ENCODE measurements at places on chromosomes 12 and 14. TPM values are rescaled to one million over a fixed set of nuclear protein-coding genes. Genes with fewer than 3 reads are reported as not detected.

The ISM2 gene
- 0.33 TPM for total RNA-seq

The FGF6 gene
- total RNA-seq: not detected

The KITLG gene
- total RNA-seq: 12.1 TPM

The KRT83 gene
- total RNA-seq: 6.5 TPM

The IPO8 gene
- 19.5 TPM for total RNA-seq

The HOXC6 gene
- 5.3 TPM for total RNA-seq

The NFATC4 gene
- total RNA-seq: 0.21 TPM

The DPF3 gene
- 0.22 TPM for total RNA-seq

The RHEBL1 gene
- total RNA-seq: 5.4 TPM

The CAPZA3 gene
- total RNA-seq: not detected

The KLRC4 gene
- not detected for total RNA-seq

The COCH gene
- total RNA-seq: 21.4 TPM

The FOXM1 gene
- 94.4 TPM for total RNA-seq

The USP44 gene
- 0.23 TPM for total RNA-seq

The KLRB1 gene
- total RNA-seq: not detected

The MIP gene
- not detected for total RNA-seq

The NABP2 gene
- total RNA-seq: 60.3 TPM

The VPS37B gene
- total RNA-seq: 31.0 TPM

The KRT85 gene
- not detected for total RNA-seq

The KLRC2 gene
- total RNA-seq: 2.1 TPM

The BICDL1 gene
- 4.2 TPM for total RNA-seq

The TMEM119 gene
- 0.09 TPM for total RNA-seq

The SLC39A5 gene
- total RNA-seq: not detected

The SERPINA12 gene
- not detected for total RNA-seq

The ALKBH2 gene
- total RNA-seq: 46.7 TPM

The PRDM4 gene
- 20.7 TPM for total RNA-seq

The AICDA gene
- total RNA-seq: 0.05 TPM

The M6PR gene
- 167 TPM for total RNA-seq

The INTS13 gene
- 25.9 TPM for total RNA-seq

The OTOGL gene
- not detected for total RNA-seq

The WSCD2 gene
- not detected for total RNA-seq

The RNASE9 gene
- not detected for total RNA-seq

The TAS2R43 gene
- not detected for total RNA-seq

The SERPINA9 gene
- not detected for total RNA-seq

The CACNA2D4 gene
- total RNA-seq: not detected

The MANSC4 gene
- total RNA-seq: not detected

The CDKN3 gene
- total RNA-seq: 71.4 TPM

The PTPRB gene
- total RNA-seq: 0.72 TPM

The CACNB3 gene
- 39.7 TPM for total RNA-seq

The MBIP gene
- 19.4 TPM for total RNA-seq

The SERPINA6 gene
- total RNA-seq: 0.63 TPM

The STAC3 gene
- 0.43 TPM for total RNA-seq

The PDZRN4 gene
- not detected for total RNA-seq

The KRT74 gene
- total RNA-seq: not detected
